ENCODE measurements at places on chromosomes 3 and 15.

GRCh38 chr15:48149858-48150257, 28.2 kb downstream of the MYEF2 start:
- DNase-seq = peak; percentile 85

DNA sequence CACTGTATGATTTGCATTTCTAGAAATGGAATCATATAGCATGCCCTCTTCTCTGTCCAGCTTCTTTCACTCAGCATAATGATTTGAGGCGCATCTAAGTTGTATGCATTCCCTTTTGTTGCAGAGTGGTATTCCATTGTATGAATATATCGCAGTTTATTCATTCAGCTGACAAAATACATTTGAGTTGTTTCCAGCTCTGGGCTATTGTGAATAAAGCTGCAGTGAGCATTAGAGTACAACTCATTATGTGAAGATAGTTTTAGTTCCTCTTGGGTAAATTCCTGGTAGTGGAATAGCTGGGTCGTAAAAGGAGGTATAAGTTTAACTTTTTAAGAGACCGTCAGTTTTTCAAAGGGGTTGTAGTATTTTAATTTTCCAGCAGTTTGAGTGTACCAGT, 38.5 kb upstream of the POLR2M start:
- DNase-seq = no peak

- DNase-seq = peak; percentile 89
Observed at GRCh38 chr3:25021816-25022215, 406.2 kb upstream of the RARB start.

DNA sequence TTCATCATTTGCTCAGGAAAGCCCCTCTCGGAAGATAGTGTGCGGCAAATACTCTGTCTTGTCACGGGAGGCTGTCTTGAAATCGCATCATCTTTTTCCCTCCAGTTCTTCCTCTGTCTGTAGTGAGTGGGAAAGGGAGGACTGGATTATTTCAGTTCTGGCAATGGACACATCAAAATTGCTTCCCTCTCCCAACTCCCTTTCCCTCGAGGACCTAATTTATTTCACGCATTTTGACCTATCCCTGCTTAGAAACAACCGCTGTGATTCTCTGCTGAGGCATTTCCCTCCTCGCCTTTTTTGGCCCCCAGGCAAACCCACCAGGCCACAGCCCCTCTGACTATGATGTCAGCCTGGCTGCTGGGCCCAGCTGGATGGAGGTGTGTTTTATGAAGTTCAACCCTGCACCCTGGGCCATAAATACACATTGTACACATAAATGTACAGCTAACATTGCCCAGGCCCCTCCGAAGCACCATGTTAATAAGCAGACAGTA, 138.7 kb upstream of the LRTM1 start:
- no peak for DNase-seq

DNA sequence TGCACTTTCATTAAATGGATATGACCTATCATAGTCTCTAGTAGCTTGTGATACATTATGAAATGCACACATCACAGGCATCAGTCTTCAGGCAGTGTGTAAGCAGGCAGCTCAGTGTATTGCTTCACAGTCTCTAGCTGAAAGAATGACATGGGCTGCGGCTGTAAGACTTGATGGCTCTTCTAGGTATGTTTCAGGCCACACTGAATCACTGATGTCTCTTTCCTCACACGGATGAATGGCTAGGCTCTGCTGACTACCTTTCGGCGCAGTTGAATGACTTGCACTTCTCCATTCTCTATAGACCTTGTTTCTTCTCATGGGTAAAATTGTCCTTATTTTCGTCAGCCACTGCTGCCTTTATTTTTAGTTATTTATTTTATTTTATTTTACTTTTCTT, 15.4 kb downstream of the APH1B start:
- DNase-seq = peak; percentile 85

GRCh38 chr3:173066044-173067004, 74.7 kb downstream of the SPATA16 start:
- DNase-seq = peak; percentile 84

GRCh38 chr3:11381563-11381962, 109.4 kb downstream of the ATG7 start:
- DNase-seq = peak; percentile 92

DNA sequence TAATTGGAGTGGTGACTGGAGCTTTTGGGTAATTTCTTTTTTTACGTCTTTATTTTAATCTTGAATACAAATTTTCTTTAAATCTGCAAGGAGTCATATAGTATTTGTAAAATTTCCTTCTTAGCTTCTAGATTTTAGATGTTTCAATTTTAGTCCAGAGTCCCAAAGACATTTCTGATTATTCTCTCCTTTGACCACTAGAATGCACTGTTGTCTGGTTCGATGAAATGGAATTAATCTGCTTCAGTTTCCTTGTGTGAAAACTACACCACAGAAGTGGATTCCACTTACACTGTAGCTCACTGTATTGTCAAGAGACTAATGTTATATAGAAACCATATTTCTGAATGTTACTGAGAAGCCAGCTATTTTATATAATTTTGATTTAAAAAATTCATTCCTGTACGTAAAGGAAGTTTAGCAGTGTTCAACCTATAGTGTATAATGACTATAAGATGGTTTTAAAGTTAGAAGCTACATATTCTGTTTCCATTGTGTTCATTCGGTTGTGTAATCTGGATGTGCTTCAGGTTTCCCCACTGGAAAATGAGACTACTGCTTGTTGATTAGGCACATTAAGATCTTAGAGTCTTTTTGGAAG, 6.1 kb downstream of the GRAMD1C start:
- DNase-seq = peak; percentile 69

GRCh38 chr3:135448520-135448919, 517.0 kb upstream of the PPP2R3A start:
- no peak for DNase-seq

DNA sequence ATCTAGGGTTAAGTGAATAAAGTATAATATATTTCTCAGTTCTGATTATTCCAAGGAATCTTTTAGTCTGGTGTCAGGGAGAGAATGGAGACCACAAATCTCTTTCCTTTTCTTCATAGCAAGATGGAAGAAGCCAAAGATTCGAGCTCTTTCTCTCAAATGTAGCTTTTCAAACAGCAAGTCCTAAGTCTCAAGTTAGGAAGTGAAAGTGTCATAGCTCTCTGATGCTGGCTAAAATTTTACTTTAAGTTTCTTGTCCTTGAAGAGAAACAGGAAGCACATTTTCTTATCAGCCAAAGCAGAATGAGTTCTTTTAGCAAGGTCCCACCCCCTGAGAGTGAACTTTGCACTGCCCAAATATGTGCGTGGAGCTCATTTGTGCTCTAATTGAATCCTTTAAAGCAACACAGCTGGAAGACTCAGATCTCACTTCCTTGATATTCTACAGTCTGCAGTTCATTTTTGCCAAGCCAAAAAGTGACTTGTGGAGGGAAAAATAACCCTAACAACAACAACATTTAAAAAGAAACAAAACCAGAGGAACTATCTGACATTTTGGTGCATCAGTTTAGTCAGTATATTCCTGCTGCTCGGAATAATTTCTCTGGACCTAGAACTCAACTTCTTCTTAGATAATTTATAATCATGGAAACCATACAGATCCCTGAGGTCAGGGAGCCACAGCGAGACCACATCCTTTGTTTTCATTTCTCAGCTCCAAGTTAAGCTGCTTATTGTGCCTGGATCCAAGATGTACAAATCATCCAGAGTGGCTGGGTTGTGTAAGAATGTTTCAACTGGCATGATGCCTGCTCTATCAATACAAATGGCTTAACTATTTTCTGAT, 238.7 kb upstream of the P2RY1 start:
- DNase-seq = peak; percentile 87

GRCh38 chr3:10193692-10194327, 29.1 kb downstream of the IRAK2 start:
- no peak for DNase-seq

- DNase-seq = peak; percentile 84
Observed at GRCh38 chr3:16147220-16147994, 27.1 kb upstream of the GALNT15 start.

- peak; percentile 43 for DNase-seq
Observed at GRCh38 chr15:68775671-68776476, 44.8 kb downstream of the ANP32A start.

DNA sequence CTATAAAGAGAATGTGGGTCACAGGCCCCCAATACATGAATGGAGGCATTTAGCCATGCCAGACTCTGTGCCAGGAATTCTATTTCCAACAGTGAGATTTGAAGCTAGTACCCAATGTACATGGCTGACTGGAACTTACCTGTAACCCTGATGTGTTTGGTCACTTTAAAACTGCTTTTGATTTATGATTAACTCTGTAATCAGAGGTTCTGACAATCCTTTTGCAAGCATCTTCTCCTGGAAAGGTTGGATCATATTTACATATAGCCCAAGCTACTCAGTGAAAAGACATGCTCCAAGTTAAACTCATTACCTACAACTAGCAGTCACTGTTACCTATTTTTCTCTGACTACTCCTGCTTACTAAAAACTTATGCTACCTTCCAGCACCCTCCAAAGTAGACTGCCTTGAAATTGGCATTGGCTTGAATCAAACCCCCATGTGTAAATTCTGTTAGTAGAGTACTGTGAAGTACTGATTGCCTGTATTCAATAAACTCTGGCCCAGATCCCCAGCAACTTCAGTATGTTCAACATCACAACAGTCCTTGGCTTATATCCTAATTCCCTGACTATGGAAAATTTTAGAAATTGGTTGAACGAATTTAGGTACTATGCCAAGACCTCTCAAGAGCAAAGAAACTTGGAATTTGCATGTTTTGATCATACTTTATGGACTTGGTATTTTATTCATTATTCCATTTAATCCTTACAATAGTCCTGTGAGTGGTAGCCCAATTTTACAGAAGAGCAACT, 665.6 kb upstream of the NECTIN3 start:
- DNase-seq = no peak

DNA sequence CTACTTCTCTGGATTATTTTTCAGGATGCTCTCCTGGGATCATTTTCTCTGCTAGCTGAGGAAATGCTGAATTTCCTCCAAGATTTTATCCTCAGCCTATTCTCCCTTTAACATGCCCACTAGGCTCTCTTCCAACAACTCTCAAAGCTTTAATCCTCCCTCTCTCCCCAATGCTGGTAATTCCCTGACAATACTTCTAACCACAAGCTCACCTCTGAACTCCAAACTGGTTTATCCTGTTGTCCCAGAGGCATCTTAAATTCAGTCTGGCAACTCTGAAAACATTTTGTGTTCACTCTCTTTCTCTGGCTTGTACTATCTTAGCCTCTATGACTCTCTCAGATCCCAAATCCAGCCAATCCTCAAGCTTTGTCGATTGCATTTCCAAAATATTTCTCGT, 490.3 kb downstream of the MECOM start:
- DNase-seq = no peak

DNA sequence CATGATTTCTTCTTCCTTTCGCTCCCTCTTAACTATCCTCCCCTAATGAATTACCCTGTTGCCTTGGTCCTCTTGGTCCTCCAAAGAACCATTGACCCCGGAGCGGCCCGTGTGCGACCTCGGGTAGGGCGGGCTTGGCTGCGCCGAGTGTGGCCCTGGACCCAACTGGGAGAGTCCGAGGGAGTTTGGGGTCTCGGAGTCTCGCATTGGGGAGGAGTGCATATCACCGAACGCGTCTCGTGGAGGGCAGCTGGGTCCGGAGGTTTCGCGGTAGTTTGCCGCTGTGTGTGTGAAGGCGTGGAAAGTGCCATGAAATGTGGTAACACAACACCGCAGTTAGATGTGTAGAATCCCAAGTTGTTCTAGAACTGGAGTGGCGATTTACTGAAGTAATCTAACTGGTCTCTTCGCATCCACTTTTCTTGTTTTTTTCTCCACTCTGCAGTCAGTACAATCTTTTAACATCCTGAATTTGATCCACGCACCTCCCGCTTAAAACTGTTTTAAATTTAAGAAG, 363 bp downstream of the GTF2E1 start:
- peak; percentile 48 for DNase-seq

DNA sequence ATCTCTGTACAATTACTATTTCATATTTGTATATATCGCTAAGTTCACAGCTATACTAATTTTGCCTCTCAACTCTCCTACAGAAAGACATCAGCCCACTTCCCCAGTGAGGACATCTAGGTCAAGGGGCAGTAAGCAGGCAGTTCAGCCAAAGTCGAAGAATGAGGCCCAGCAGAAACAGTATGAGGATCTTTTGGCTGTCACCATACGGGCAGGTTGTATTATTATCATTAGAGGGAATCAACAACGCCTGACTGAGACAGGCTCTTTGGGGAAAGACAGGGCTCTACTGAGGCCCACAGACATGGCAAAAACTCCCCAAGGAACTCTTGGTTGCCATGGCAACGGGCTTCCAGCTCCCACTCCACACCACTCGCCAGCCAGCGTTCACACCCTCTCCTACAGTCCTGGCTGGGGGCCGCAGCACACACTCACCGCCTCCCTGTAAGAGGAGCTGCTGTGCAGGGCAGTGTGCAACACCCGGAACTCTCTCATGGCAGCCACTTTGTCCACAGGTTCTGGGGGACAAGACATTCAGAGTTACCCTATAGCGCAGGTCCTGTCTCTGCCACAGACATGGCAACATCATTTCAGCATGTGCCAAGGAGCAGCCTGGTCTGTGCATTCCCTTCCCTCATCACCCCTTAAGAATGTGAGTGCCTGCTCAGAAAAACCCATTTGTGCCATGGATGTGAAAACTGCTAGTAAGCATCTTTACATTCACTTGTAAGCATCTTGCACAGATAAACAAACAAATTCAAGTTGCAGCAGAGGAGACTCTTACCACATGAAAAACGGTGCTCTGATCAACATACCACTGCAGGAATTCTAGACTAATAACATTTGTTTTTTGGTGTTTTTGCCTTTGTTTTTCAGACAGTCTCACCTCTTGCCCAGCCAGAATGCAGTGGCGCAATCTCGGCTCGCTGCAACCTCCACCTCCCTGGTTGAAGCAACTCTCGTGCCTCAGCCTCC, 8.8 kb downstream of the UBL7 start:
- no peak for DNase-seq

All from choroid plexus epithelial cell (primary cell).